Activated T-cell treated with anti-CD3 and anti-CD28 coated beads for 24 hours (primary cell): ENCODE measurements at places on chromosomes 2 and 18.

GRCh38 chr2:145287736-145288135, 767.8 kb upstream of the ZEB2 start:
- DNase-seq = no peak

- no peak for DNase-seq
Measured at GRCh38 chr2:100560216-100560830, 2.5 kb upstream of the PDCL3 start.

- DNase-seq = no peak
Measured at GRCh38 chr2:75030218-75031009, 72.0 kb downstream of the POLE4 start.

DNA sequence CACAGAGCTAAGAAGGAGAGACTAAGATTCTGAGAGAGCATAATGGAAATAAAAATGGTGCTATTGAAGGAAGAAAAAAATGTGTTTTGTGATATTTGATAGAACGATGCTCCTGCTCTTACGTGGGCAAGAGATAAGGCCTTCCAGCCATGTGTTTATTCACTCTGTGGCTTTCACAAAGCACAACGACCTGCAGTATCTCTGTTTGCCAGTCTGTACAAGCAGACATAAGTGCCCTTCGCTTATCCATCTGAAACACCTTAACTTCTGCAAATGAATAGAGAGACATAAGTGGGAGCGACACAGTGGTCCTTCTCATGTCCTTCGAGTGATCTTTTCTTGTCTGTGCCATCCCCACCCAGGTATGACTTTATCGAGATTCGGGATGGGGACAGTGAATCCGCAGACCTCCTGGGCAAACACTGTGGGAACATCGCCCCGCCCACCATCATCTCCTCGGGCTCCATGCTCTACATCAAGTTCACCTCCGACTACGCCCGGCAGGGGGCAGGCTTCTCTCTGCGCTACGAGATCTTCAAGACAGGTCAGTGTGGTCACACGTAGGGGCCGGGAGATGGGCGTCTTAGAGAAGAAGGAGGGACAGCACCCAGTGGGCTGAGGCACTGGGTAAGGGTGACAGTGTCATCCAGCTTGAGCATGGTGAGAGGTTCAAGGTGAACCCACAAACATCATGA, 33.7 kb downstream of the NRP2 start:
- DNase-seq = no peak
